Activated CD4-positive, alpha-beta T cell treated with anti-CD3 and anti-CD28 coated beads for 4 hours (primary cell): ENCODE measurements at places on chromosomes 16 and 17.
A peak's percentile ranks its signal among the peaks of the same experiment; 100 is the strongest.

DNA sequence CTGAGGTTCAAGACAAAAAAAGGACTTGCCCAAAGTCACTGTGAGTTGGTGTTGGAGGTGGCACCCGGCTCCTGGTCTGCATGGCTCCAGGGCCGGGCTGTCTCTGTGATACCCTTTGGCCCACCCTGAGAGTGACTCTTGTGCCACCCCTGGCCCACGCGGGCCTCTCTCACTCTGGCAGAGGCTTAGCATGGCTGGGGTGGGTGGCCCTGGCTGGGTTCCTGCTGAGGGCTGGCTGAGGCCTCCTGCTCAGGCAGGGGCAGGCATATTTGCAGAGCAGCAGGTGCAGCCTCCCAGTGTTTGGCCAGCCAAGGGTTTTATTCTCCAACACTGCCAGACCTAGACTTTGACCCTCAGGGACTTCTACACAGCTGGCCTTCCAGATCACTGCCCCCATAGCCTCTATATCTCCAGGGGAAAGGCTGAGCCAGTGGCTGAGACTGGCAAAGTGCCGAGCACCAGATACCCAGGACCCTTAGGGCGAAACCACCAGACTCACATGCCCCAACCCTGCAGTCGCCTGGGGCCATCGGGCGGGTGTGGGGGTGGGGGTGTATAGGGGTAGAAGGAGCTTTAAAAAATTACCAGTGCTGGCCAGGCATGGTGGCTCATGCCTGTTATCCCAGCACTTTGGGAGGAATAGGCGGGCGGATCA is 21.5 kb upstream of the ADGRG1 start:
- no peak for DNase-seq

DNA sequence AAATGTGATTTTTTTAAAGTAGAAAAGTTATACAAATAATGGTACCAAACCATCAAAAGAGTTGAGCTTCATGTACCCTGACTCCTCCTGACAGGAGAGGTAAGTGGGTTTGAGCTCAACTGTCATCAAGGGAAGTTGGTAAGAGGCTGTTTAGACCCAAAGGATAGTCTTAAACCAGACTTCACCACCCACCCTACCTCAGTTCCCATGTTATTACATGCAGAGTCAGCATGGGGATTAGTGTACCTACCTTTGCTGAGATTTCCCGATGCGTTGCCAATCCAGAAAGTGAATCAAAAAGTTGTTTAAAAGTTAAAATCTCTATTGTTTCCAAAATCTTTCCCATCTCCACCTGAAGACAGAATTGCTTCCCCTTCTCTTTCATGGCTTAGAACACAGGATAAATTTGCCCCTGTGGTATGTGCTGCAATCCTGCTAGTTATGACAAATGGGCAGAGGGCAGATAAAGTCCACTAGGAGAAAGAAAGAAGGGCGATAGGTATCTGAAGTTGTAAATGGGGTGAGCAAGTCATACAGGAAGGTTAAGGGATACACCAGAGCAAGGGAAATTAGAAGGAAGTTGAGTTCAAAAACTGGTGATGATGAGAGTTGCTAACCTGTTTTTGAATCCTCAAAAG is 72.8 kb downstream of the NEUROD2 start:
- no peak for DNase-seq

DNA sequence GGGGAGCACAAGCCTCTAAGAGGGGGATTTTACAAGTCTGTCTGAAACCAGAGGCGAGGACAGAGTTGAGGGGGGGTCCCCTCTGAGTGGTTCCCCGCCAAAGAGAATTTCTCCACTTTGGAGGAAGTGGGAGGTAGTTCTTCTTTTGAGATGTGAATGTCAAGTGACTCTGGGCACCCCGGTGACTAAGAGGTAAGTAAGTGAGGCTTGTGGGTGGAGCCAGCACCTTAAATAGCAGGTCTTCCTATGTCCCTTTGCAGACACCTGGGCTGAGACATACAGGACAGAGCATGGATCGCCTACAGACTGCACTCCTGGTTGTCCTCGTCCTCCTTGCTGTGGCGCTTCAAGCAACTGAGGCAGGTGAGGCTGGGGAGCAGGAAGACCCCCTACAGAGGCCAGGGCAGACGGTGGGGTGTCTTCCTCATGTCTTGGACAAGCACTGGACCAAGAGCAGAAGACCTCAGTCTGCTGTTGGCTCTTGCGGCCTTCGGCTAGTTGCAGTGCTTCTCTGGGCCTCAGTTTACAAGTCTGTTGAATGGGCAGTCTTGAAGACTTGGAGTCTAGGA is at the start of gene CCL22:
Gene CCL22 (plus strand): TSS at position 257 of the 569 bp plus-strand sequence. CDS start 34 bp downstream, at position 291.
- no peak for DNase-seq

- DNase-seq, result no peak
Observed at GRCh38 chr17:28367641-28368305, 2.3 kb downstream of the VTN start.

DNA sequence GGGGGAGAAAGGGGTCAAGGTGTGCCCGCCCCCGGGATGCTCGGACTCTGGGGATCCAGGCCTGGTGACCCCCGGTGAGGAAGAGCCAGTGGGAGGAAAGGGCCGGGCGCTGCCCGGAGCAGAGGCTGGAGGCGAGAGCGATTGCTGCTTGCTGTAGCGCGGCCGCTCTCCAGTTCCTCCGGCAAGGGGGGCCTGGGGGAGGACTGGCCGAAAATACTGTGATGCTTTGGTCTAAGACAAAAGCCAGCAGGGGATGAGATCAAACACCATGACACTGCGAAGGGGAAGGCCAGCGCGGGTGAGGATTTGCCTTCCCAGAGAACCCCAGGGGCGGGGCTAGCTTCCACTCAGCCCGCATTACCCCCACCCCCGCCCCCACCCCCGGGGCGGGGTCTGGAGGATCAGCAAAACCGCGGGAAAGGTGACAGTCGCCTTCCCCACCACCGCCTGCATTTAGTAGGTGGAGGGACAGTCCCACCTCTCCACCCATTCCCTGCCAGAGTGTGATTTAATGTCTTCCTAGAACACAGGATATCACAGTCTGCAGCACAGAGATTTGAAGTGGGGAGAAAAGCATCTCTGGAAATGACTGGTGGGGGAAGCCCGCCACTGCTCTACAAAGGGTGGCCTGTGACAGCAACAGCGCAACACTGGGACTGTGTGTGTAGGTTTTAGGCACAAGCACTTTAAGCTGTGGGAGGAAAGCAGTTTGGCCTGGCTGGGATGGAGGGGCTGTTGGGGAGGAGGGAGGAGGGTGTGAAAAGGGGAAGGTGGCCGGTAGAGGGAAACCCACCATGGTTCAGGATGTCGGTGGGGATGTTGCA is 25.7 kb downstream of the MRC2 start:
- peak; percentile 85 for DNase-seq

- no peak for DNase-seq
Observed at GRCh38 chr16:88658714-88659113, 4.2 kb downstream of the MVD start.

DNA sequence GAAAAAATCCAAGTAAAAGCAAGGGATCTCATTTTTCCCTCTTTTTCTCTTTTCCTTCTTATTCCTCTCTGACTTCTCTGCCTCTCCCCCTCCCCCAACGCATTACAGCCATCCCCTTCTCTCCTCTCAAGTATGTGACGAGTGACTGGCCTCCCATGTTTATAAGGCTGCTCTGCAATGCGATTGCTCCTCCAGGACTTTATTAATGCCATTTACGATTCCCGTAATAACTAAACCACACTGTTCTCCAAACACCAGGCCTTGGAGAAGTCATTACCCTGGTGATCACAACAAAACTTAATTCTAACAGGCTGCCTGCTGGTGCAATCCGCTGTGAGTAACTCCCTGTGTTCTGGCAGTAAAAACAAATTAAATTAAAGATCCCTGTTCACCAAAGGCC is 88.8 kb downstream of the HS3ST3B1 start:
- no peak for DNase-seq

DNA sequence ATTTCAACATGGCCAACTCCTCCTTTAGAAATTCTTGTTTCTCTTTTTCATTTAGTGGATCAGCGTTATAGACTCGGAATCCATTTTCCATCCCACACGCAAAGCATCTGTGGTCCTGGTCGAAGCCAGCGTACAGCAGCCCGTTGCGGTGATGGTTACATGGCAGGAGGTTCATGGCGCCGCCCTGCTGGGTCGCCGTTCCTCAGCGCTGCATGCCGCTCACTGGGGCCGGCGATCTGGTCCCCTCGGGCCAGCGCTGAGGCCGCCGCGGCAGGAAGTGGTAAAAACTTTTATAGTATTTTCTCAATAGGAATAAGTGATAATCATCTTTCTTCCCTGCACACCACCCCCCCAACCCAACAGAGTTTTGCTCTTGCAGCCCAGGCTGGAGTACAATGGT is 29.9 kb upstream of the RHOT1 start:
- no peak for DNase-seq

DNA sequence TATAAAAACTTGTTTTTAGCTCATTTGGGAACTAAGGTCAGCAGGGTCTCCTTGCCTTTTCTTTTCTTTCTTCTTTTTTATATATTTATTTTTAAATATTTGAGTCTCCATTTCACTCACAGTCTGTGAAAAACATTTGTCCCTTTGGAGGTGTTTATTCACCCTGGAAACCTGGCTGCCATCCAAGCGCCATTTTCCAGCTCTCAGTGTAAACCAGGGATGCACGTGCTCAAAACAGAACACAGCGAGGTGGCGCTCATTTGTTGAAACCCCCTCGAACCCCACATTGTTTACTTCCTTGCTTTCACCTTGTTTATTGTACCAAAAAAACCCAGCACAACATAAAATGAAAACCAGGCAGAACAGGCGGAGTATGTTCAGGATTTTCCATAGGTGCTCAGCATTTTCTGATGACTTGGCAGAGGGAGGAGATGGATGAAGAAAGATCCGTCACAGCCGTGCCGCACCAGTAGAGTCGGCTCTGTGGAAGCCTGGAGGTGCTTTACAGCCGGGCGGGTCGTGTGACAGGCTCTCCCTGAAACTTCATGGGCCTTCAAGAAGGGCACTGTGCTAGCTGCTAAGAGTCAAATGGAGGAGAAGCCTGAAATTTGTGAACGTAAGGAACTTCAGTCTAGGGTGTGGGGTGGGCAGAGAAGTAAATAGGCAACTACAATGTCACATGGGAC is 284.4 kb downstream of the FOXL1 start:
- DNase-seq, result no peak

DNA sequence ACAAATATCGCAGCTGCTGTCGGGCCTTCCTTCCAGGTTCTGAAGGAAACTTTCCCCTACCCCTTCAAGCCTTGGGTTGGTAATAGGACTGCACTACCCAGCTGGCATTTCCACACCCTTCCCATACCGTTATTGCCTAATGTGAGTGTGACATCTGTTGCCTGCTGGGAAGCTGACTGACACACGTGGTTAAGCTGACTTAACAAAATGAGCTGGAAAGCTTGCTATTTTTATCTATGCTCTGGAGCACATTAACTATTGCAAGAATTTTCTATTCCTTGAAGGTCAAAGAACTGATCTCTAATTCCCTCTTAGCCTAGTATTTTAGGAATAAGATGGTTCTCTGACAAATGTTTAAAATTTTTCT is 79.5 kb downstream of the PMP22 start:
- DNase-seq, result no peak

DNA sequence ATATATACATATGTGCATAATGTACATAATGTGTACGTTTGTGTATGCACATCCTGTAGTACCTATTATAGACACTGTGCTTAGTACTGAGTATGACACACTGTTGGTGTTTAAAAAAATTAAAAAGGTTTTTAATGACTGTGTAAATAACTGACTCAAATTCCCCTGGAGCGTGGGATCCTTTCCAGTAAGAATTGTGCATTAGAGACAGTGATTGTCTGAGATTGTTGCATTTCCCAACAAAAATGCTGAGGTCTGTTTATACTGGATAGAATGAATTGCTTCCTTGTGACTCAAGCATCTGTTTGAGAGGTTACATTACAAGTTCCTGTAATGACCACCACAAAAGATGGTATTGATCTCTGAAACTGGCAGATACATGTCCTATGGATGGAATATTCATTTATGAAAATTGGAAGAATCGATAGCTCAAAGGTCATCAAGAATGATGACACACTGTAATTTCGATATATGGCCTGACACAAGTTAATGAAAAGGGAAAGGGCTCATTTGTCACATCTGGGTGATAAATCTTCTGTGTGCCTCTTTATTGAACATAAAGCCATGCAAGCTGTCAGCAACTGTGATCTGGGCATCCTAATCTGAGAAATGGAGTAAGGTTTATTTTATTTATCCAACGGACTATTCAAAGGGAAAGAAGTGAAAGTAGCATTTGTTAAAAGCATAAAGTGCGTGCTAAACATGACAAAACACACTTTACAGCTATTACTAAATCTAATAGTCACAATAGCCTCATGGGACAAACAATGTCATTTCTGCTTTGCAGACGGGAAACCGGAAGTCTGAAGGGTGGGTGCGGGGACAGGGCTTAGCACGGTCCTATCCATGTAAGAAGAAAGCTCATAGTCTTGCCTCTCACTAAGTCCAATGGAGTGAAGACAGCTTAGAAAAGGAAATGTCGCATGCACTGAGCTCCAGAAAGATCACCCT is 228.8 kb downstream of the CDH11 start:
- no peak for DNase-seq

GRCh38 chr16:3609895-3610697 is 1.3 kb downstream of the SLX4 start:
- DNase-seq, result no peak

- DNase-seq, result no peak
Observed at GRCh38 chr17:77116371-77116860, 24.4 kb upstream of the SEC14L1 start.

DNA sequence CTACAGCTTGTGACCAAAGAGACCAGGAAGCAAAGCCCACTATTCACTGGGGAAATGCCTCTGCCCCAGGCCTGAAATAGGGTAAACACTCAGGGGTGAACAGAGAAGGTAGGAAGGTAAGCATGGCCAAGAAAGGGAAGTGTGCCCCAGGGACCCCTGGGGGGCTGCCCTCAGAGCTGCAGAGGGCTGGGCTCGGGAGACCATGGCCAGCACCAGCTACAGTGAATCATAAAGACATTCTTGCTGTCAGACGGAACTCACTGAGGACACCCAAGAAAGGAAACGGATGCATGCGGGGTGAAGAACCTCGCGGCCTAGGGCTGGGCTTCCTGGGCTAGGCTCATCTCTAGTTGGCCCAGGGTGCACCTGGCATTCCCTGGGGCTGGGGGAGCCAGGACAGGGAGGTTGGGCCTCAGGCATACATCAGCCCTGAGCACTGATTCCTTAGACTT is 9.6 kb downstream of the HIC1 start:
- DNase-seq, result no peak

GRCh38 chr17:78555746-78556401 is 21.3 kb downstream of the DNAH17 start:
- no peak for DNase-seq

- no peak for DNase-seq
Observed at GRCh38 chr16:74723256-74723655, 22.6 kb upstream of the MLKL start.

DNA sequence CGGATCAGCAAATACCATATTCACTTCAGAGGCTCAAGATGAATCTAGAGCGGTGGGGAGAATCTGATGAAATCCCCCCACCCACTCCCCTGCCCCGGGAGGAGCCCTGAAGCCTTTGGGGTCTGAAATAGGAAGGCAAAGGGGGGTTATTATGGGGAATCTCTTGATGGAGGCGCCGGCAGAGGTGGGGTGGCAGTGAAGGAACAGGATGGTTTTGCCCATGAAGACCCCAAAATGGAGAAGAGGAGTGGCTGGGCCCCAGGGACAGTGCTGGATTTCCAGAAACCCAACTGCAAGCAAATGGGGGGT is 637 bp downstream of the WNT3 start:
- DNase-seq, result no peak
